ENCODE measurements at places on chromosomes 5 and 9.

- DNase-seq: no peak
Observed at GRCh38 chr5:120254385-120254784, 209.7 kb upstream of the PRR16 start.

DNA sequence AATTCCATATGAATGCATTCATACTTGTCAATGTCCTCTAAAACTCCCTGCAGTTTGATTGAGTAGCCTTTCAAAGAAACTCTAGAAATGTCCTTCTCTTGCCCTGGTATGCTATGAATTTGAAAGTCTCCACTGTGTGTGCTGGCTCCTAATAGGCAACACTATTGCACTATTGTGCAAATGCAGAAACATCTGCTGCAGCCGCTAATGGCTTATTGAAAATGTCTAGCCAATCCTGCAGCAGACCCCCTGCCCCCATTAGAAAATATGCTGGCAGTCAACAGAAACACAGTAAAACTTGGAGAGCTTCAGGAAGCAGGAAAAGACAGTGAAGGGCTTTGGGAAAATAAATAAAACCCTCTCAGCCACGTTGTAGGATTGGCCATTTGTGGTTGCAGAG lies 87.3 kb upstream of the GRAMD2B start:
- DNase-seq: no peak

DNA sequence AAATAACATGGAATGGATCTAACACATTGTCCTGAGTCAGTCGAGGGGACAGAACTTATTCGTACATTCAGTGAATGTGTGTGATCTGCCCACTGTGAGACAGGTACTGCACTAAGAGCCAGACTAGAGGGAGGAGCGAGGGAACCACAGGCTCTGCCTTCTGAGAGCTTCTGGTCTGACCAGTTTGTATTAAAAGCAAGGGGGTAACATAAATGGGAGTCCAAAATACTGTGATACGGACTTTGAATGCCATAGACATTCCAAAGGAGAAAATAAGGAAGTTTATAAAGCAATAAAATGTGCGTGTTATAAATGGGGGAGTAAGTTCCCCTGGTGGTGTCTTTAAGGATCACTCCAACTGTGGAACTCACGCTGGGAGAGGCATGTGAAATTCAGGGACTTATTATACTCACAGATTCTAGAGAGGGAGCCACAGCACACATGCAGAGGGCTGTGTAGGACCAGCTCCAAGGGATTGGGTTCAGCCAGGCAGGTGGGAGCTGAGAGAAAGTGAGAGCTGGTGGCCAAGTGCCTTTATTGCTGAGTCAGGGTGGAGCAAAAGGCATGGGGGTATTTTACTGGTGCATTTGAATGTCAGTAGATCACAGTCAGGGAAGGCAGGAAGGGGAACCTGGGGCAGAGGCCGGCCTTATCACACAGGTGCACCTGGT lies 186.5 kb upstream of the WWC1 start:
- no peak for DNase-seq

GRCh38 chr5:101520417-101520816 lies 617.3 kb upstream of the ST8SIA4 start:
- DNase-seq: no peak

- no peak for DNase-seq
Observed at GRCh38 chr9:94767331-94768072, 41.0 kb downstream of the AOPEP start.

DNA sequence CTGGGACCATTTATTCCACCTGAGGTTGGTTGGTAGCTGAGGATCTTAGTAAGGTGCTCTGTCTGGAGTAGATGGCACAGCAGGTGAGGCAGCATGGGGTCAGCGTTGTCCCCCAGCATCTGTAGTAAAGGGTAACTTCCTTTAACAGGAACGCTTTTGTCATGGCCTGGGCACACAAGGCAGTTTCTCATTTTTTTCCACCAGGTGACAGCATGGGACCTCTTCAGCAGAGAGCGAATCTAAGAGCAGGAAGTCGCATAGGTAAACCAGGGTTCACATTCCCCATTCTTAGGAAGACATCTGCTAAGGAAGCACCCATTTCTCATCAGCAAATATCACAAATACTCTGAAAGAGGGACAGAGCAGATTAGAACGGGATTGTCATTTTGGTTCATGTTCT lies 56.5 kb downstream of the GPR107 start:
- DNase-seq: no peak

DNA sequence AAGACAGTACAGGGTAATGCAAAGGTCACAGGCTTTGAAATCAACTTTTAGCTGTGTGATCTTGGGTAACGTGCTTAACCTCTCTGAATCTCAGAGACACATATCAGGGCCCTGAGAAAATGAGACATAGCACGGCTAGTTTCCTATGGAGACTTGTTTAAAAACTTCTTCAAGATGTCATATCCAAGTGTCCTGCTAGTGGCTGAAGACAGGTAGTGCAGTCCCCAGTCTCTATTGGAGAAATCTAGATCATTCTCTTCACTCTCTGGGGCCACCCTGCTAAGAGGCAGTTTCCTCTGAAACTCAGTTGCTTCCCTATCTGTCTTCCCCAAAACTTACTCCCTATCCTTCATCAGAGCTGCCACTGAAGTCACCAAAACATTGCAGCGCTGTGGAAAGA lies 30.3 kb upstream of the GRXCR2 start:
- no peak for DNase-seq

- DNase-seq: no peak
Observed at GRCh38 chr5:91361790-91362189, 21.3 kb downstream of the ARRDC3 start.

- no peak for DNase-seq
Observed at GRCh38 chr5:139912804-139913203, 117.2 kb downstream of the PSD2 start.

GRCh38 chr9:72220589-72220988 lies 71.3 kb downstream of the GDA start:
- DNase-seq: no peak

DNA sequence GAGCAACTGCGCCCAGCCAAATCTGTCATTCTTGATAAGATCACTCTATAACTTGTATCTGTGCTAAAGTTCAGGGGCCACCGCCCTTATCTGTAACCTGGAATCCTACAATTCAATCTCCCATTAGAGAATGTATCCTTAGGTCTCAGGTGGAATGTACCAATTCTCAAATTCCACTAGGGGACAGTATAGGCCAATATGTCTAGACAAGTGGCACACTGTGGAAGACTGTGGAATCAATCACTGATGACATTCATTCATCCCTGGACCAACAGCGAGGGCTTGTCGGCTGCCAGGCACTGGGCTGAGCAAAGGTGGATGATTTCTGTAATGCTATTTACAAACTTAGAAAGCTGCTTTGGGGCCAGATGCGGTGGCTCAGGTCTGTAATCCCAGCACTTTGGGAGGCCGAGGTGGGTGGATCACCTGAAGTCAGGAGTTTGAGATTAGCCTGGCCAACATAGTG lies 28.7 kb upstream of the MEGF9 start:
- no peak for DNase-seq

DNA sequence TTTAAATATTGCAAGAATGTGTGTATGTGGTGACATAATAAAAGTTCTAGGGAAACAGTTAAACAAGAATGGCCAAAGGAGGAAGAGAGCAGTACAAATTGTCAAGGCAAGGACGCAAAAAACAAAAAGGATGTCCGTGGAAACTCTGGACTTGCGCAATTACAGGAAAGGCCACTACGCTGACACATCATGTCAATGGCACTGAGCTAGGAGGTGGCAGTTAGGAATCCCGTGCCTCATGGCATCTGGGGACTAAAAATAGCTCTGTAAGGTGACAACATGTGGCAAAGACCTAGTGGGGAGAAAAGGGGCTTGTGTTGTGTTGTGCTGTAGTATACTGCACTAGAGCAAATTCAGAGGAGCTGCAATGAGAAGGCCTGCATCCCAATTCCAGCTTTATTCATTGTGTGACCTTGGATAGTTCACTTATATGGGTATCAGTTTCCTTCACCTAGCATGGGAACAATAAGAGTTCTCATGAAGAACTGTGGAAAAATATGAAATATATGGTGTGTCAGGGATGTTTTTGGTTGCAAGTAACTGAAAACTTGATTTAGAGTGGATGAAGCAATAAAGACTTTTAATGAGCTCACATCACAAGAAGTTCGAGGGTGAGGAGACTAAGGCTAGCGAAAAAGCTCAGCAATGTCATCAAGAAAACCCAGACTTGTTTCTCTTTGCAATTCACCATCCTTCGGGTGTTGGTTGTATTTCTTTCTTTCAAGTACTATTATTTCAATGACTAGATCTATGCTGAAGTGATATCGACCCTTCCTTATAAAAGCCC lies 124.1 kb upstream of the STC2 start:
- DNase-seq: no peak

GRCh38 chr9:90904706-90905478 lies 103.3 kb downstream of the SYK start:
- no peak for DNase-seq

DNA sequence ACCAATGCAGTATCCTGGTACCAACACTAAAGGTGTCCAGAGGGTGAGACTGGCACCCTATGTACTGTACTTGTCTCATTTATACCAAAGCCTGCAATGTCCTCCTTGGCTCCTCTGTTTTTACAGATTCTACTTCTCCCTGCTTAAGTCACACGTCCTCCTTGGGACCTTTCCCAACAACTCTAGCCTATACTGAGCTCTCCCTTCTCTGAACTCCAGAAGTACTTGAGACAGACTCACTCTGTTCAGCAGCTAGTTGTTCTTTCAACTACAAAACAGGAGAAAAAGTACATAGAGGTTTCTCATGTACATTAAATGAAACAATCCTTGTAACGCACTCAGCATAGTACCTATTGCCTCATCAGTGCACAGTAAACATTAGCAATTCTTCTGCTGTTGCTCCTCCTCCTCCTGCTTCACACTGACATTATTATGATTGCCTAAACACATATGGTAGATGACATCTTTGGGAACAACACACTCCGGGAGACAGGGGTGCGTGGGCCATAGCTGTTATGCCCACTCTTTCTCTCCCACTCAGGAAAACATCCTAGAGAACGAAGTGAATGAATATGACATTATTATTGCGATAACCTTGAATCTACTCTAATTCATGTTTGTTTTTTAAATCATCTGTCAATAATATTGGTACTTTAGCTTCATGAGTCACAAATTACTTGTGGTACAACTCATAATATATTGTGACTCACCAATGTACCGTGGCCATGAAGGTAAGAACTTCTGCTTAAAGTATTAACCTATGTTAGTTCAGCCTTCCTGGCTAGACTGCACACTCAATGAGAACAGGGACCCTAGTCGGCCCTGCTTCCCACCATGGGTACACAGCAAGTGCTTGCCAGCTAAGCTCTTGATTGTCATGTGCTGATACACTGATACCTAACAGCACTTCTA lies 180.3 kb upstream of the ADRA1B start:
- no peak for DNase-seq

DNA sequence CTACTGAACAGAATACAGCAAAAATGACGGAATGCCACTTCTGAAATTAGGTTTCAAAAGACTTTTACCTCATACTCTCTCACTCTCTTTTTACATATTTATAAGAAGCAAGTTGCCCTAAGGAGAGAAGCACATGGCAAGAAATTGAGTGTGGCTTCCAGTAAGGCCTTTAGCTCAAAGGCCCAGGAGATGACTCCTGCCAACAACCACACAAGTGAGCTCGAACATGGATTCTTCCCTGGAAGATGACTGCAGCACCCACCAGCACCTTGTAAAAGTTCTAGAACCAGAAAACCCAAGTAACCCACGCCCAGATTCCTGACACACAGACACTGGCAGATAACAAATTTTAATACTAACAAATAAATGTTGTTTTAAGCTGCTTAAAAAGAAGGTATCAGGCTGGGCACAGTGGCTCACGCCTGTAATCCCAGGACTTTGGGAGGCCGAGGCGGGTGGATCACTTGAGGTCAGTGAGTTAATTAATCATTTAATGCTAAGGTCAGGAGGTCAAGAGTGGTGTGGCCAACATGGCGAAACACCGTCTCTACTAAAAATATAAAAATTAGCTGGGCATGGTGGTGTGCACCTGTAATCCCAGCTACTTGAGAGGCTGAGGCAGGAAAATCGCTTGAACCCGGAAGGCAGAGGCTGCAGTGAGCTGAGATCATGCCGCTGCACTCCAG lies 17.0 kb downstream of the PTBP3 start:
- no peak for DNase-seq

- no peak for DNase-seq
Observed at GRCh38 chr5:91345461-91345860, 37.7 kb downstream of the ARRDC3 start.

DNA sequence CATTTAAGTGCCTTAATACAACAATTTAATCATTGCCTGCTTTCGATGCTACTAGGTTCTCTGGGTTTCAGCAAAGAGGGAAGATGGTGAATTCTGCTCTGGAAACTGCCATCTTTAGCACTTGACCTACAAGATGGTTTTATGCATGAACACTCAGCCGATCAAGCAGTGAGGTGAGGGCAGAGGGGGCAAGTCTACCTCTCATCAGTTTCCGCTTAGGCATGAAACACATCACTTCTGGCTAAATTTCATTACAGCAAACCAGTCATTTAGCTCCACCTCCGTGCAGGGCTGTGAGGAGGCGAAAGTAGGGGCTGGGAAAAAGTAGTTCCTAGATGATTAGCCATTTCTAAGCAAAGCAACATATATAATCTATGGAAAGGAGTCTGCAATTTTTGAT lies 1018.0 kb downstream of the CDH18 start:
- no peak for DNase-seq

DNA sequence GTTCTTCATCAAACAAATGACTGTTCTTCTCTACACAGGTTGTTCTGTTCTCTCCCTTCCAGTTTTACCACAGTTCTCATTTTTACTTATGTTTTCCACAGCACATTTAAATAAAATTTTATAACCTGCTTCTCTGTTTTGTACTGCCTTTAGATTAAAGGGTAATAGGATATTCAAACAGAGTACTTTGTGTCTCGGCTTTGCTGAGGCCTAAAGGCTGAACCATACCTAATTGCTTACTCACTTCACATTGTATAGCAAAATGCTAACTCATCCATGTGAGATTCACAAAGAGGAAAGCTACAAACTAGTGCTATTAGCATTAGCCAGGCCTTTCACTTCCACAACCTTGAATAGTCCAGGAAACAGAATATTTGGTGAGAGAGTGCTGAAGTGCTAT lies 200.3 kb downstream of the TRPM3 start:
- no peak for DNase-seq

- no peak for DNase-seq
Observed at GRCh38 chr5:72189146-72189545, 81.9 kb downstream of the MAP1B start.
